Tongue (tissue), 3 donors: ENCODE measurements at places on chromosomes 2 and 18. TPM values are rescaled to one million over a fixed set of nuclear protein-coding genes. Genes with fewer than 3 reads are reported as not detected.

- no peak for DNase-seq
Measured at GRCh38 chr2:96423291-96423690, 81.9 kb downstream of the NEURL3 start.

Gene FHL2
- total RNA-seq, result 193 TPM

- DNase-seq, result no peak
Measured at GRCh38 chr2:220940646-220941045, 631.5 kb downstream of the EPHA4 start.

GRCh38 chr2:168593713-168594112 lies 137.6 kb downstream of the CERS6 start:
- no peak for DNase-seq

DNA sequence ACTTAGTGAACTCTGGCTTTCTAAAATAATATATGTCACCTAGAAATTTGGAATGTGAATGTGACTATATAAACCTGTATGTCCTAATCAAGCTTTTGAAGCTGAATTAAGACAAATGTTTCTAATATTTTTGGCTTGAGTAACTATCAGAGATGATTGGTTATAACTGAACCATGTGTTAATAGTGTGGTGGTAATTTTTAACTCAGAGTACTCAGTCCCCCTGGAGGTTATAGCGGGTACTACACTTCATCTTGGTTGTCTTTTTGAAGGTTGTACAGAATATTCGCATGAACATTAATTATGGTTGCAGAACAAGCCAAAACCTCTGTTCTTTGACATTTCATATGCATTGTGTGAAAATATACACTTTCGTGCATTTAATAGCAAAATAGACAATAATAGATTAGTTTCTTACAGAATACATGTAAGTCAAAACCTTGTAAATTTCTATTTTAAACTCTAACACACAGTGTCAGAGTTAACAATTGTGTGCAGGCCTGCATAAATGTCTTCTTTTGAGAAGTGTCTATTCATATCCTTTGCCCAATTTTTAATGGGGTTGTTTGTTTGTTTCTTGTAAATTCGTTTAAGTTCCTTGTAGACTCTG lies 86.0 kb downstream of the OSBPL6 start:
- peak; percentile 62 for DNase-seq

GRCh38 chr2:131004446-131005209 lies 88.6 kb downstream of the FAM168B start:
- no peak for DNase-seq
